Esophagus squamous epithelium (tissue), 5 donors: ENCODE measurements at places on chromosomes 2 and 18. TPM values are rescaled to one million over a fixed set of nuclear protein-coding genes. Genes with fewer than 3 reads are reported as not detected.
A peak's percentile ranks its signal among the peaks of the same experiment; 100 is the strongest.

DNA sequence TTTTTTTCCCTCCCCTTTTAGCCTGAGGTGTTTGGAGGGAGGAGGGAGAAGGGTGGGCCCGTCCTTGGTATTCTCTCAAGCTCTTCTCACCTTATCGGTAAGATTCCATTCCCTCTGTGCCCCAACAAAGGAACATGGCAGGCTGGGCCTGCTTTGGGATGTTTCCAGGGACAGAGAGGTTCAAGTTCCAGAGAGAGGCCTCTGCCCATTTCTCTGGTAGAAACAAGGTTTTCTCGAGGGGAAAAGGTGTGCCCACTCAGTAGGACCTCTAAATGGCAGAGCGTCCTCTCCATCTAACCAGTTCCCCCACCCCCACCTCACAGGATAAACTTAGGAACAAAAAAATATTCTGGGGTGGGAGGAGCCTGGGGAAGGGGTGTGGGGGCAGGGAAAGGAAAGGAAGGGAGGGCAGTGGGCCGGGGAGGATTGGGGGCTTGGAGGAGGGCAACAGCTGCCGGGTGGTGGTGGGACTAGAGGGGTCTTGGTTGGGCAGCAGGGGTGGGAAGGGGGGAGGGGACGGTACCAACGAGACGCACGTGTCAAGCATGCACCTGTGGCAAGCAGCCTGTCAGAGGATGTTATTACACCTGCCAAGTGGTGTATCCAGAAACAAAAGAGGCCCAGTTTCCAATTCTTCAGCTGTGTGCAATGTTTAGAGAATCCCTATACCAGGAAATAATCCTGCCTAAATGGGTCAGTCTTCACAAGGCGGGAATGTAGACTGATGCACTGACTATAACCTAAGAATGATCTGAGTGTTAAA, 2.1 kb downstream of the PCBP1 start:
- DNase-seq, result no peak

- no peak for DNase-seq
These were observed 31.8 kb downstream of the CRIM1 start for GRCh38 chr2:36387258-36387916.

- no peak for DNase-seq
These were observed 91.4 kb upstream of the BCL2L11 start for GRCh38 chr2:111029181-111029927.

DNA sequence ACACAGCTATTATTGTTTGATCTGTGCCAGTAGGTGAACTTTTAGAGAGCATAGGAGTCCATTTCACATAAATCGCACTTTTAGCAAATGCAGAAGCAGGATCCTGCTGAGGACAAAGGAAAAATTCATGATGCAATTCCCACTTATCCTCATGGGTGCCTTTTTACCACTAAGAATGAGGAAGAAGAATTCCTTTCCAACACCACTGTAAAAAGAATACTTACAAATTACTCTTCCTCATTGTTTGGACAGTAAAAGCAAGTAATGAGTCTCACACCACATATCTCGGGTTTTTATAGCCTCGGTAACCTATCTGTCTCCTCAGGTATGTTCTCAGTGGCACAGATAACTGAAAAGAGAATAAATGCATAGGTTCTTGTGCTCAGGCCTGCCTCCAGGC, 238.5 kb downstream of the MTX2 start:
- no peak for DNase-seq

GRCh38 chr18:35688757-35689156, 107.2 kb downstream of the GALNT1 start:
- no peak for DNase-seq

- DNase-seq, result peak; percentile 35
These were observed 99.0 kb downstream of the ZFP36L2 start for GRCh38 chr2:43127208-43127940.

DNA sequence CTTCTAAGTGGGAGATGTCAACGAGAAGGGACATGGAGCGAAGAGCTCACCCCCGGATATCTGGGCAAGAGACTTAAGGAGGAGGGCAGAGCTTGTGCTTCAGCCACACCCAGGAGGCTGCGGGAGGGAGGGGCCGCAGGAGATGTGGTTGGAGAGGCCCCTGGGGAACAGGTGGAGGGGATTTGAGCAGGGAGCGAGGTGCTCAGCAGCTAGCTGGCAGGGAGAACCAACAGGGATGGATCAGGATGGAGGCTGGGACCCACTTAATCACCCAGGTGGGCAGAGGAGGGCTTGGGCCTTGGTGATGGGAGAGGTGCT, 78.3 kb downstream of the MBP start:
- DNase-seq, result no peak

DNA sequence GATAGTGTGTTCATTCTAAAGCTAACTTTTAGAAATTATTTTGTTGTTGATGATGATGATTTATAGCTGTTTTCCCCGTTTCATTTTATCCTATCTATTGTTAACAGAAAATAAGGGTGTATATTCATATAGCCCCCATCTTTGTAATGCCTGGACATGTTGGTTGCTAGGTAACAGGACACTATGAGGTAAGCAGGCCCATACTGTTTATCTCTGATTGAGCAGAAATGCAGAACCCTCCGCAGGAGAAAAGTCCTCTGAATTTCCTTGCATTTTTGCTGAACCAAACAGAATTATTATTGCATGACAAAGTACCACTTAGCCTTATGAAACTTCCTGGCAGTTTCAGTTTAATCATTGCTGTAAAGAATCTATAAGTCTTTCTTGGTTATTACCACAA, 339.4 kb downstream of the DCC start:
- no peak for DNase-seq

DNA sequence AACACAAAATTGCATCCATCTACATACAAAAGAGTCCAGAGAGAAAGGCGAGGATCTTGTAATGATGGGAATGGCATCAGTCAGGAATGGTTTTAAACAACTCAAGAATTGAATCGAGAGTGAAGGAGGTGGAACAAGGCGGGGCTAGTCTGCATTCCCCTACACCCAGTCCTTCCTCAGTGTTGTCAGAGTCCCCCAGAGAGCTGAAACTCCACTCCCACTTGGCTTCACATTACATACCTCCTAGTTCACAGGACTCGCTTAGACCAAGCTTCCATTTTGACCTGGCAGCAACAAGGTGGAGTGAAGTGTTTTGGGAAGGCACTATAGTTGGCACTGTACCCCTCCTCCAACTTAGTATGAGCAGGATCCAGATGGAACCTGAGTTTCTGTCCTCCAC, 1273.5 kb upstream of the CRIM1 start:
- no peak for DNase-seq

- DNase-seq, result no peak
These were observed 12.8 kb downstream of the ATP6V1B1 start for GRCh38 chr2:70948337-70949003.

GRCh38 chr18:76384861-76385680, 110.0 kb downstream of the ZNF516 start:
- DNase-seq, result no peak

DNA sequence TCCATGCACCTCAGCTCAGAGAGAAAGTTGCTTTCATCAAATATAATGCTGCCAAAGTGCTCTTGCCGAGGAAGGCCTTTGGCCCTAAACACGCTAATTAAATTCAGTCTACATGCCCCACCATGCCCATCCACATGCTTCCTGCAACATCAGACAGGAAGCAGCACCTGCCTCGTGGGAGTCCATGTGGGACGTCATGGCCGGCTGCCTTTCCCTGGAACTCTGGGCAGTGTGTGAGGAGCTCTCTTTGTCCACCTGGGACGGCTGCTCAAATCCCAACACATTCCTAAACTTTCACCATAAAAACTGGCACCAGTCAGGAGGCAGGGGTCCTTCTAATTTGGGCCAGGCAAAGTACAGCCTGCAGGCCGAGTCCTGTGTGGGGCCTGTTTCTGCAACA, 23.1 kb downstream of the FAM178B start:
- no peak for DNase-seq

- DNase-seq, result no peak
These were observed 184.7 kb upstream of the GLI2 start for GRCh38 chr2:120550893-120551446.

DNA sequence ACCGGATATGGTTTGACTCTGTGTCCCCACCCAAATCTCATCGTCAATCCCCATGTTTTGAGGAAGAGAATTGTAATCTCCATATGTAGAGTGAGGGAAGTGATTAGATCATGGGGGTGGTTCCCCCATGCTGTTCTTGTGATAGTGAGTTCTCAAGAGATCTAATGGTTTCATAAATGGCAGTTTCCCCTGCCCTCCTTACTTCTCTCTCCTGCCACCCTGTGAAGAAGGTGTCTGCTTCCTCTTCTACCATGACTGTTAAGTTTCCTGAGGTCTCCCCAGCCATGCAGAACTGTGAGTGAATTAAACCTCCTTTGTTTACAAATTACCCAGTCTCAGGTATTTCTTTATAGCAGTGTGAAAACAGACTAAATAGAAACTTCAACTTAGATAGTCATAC, 69.5 kb downstream of the SESTD1 start:
- no peak for DNase-seq

DNA sequence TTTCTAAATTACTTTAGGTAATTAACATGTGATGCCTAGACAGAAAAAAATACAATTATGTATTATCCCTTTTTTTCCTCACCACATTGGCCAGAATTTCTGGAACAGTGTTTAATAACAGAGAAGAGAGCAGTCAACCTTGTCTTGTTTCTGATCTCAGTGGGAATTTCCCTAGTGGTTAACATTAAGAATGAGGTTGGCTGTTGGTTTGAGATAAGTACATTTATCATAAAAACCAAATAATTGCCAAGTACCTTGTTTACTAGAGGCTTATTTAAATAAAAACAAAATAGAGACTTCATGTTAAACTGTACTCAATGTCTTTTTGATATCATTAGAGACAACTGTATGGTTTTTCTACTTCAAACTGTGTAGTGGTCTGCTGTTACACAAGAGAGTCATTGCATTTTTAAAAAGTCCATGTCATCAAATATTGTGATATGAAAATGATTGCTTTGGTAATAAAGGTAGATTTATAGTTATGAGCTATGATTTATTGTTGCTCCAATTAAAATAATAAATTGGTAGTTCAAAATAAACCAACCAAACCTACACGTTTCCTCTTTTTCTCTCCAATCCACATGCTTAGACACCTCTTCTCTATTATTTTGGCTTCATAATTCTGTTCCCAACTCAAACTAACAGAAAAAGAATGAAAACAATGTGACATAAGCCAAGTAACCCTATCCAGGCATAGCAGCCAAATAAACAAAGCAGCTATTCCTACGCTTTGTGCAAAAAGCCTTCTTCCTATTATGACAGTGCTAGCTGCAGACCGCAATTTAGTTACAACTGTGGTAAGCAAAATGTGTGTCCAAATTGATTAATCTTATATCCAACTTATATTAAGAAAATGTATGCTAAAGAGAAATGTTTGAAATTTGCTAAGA, 20.9 kb upstream of the TANK start:
- DNase-seq, result no peak

DNA sequence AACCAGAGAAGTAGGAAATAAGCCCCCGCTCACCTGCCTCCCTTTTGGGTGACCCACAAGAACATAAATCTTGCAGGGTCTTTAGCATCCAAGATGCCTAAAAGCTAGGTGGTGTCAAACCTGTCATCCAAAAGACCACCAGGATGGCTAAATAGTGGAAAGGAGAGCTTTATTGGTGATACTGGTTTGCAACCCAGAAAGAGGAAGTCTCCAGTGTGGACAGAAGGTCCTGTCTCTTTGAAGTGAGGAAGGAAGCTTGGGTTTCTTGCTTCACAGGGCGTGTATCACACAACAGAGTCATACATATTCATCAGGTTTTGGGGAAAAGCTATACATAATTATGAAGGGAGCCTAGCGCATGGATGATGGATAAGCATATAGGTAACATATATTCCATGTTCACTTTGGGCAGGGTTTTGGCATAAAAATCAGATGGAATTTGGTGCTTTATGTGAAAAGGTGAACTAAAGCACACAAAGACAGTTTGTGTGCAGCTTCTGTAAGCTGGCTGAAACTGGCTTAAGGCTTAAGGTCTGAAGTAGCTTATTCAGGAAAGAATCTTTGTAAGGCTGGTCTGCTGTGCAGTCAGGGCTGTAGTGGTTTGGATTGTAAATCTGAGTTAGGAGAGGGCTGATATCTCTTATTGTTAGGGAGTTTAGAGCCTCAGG, 102.2 kb upstream of the MSH2 start:
- no peak for DNase-seq

- DNase-seq, result no peak
These were observed 60.1 kb upstream of the ROCK2 start for GRCh38 chr2:11404376-11405073.

DNA sequence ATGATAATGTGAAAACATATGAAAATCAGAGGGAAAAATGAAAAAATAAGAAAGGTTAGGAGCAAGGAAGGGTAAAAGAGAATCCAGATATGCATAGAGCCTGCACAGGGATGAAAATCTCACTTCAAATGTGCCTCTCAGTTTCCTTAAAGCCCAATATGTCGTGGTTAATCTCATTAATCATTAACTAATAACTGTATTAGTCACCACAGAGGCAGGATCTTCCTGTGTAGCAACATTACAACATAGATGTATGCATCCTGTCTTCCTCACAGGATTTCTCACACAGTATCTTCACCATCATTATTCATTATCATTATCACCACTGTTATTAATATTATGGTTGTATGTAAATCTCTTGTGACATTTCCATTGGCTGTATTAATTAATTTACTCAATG, 361.2 kb upstream of the SOX11 start:
- no peak for DNase-seq

DNA sequence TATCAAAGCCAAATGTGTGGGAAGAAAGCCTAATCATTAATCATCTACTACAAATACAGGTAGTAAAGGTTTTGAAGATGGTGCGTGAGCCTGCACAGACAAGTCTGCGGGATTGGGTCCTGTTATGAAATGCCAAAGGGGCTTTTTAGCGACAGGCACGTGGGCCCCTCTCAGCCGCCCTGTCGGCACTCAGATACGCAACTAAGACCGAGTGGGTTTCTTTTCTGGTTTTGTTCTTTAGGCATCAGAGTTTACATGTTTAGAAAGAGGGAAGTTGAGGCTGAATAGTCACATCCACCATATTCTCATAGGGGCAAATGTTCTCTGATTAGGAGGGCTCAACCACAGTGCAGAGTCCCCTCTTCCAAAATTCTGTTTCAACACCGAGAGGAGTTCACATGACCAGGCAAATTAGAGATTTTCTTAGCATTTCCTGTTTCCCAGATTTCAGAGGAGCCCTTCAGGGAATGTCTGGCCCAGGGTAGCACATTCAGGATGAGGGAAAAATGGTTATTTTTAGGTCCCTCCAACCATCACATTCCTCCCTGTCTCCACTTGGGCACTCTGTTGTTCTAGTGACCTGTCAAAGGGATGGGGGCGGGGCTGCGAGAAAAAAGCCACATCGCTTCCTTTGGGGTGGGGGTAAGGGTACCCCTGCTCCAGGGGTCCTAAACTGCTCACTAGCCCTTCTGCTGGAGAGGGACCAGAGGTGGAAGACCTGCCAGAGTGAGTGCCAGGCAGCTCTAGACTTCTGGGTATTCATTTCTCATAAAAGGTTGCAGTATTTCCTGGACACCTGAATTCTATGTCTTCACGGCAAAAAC, 159.2 kb downstream of the BCL2 start:
- DNase-seq, result no peak

GRCh38 chr18:3058328-3059191, 45.6 kb upstream of the LPIN2 start:
- no peak for DNase-seq

Gene SPP2
- not detected for total RNA-seq

Gene DLGAP1
- 0.09 TPM for total RNA-seq

Gene FIGN
- total RNA-seq, result 0.38 TPM

Gene HOXD8
- total RNA-seq, result 1.2 TPM

Gene POTEC
- not detected for total RNA-seq

Gene DNAH7
- total RNA-seq, result 0.38 TPM

Gene UGT1A1
- total RNA-seq, result 2.3 TPM

Gene SERPINB10
- total RNA-seq, result 8.4 TPM

Gene DUSP2
- total RNA-seq, result 1.5 TPM
